Retinal pigment epithelial cell (primary cell): ENCODE measurements at places on chromosomes 6 and 20.

GRCh38 chr20:33992145-33992922 lies 1.4 kb upstream of the RALY start:
- peak; percentile 13 for DNase-seq

- DNase-seq, result peak; percentile 37
Measured at GRCh38 chr6:22413681-22414311, 117.0 kb upstream of the PRL start.

GRCh38 chr6:134318236-134318973 lies 493 bp upstream of the SGK1 start:
- DNase-seq, result no peak

DNA sequence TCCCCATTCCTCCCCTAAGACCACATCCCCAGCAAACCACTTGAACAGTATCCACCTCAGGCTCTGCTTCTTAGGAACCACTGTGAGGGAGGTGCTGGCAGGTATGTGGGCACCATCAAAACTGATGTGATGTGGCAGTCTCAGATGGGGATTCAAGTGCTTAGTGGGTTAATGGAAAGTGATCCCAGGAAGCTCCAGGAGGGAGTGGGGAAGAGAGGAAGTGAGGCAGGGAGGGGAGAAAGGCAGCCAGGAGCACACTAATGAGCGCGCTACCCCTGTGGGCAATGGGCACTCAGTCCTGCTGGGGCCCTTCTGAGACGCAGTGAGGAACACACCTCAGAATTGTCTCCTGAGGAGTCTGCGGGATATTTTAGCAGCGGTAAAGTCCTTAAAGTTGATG lies 263.1 kb upstream of the MOCS1 start:
- DNase-seq, result no peak

DNA sequence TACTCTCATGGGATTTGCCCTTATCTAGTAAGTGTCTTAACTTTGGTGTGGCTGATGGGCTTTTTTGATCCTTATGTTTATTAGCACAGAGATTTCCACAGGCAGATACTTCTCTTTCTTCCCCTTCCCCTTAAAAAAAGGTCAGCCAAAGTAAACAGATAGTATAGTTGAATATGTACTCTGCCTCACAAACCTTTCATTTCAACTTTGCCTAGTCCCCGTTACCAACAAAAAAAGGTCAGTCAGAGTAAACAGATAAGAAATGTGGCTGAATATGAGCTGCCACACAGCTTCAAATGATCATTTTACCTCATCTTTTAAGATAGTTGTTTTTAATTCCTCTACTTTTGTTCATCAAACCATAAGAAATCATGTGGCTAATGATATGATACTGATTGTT lies 34.1 kb upstream of the SLC35D3 start:
- no peak for DNase-seq

DNA sequence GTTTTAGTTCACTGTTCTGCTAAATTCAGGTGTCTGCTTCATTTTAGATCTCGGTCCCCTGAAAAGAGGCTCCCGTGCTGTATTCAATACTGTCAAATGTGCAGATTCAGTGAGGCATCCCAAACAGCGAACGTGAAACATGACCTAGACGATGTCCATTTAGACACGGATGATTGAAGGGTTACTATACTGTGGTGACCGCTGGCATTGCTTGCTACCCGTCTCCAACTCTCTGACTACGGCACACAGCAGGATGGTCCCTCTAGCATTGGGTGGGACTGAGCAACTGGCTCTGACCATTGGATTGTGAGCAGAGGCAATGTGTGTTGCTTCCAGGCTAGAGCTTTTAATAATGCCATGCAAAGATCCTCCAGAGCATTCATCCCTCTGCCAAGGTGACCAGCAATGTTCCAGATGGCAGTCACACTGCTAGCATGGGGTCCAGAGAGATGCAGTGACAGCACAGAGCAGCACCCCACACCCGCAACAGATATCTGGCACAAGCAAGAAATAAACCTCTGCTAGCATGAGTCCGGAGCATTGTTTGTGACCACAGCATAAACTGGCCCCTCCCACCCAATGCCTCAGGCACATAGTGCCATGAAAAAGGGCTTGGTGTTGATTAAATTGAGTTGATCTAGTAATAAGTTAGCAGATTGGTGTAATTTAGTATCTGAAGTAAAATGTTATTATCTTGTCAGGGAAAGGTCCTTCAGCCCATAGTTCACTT lies 9.0 kb downstream of the METTL24 start:
- no peak for DNase-seq

DNA sequence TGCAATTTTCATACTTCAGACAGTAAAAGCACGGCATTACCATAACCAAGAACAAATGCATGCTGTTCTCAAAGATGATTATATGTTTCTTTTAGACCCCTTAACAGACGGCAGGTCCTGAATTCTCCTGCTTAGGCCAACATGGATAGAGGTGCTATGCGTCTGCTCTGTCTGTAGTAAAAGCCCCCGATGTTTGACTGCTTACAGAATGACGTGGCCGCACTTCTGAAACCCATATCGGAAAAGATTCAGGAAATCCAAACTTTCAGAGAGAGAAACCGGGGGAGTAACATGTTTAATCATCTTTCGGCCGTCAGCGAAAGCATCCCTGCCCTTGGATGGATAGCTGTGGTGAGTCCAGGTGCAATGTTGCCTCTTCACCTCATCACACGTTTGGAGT lies 93.1 kb upstream of the FAM8A1 start:
- DNase-seq, result no peak

GRCh38 chr6:132005178-132005577 lies 54.0 kb upstream of the CCN2 start:
- no peak for DNase-seq

DNA sequence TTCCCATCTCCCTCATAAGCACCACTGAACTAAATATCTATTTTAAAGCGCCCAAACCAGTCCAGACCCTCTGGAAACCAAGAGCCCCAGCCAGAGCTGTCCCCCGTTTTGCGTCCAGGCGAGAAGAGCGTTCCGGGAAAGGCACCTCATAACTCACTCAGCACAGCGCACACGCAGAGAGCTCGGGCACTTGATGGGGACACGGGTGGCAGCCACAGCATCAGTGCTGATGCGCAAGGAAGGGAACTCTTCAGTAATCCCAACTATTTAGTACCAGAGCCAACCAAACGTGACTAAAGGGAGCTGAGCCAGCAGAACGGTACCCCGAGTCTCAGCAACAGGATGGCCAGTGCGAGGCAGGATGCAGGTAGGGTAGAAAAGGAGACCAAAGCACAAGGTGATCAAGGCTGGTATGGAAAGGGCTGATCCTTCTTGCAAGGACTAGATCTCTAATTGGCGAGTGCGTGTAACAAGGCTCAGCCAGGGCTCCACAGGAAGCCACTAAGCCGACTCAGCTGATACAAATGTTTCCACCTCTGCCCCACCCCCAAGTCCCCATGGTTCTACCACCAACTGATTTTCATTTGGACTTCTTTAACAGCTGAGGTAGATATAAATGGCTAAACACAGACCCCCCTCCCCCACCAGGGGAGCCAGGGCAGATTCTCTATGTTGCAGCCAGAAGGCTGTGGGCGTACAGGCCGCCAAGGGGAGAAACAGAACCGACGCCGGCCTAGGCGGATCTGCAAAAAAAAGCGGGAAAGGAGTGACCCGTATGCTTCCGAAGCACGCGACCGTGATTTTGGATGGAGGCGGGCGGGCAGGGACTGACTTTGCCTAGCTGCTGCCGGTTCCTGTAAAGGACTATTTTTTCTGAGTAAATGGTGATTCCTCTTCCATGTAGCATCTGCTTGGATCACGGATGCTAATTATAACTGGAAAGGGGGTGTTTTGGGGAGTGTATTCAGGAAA lies 183.5 kb upstream of the COL21A1 start:
- DNase-seq, result no peak

DNA sequence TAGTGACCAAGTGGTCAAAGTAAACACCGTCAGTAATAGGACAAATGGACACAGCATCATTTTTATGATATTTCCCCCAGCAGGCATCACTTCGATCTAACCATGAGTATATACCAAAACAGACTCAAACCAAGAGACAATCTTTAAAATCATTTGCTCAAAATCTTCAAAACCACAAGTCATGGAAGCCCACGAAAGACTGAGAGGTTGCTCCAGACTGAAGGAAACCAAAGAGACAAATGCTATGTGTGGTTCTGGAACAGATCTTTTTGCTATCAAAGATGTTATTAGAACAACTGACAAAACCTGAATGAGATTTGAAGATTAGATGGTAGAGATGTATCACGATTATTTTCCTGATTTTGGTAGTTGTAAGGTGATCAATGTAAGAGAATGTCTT lies 197.7 kb downstream of the TBXT start:
- DNase-seq, result no peak

DNA sequence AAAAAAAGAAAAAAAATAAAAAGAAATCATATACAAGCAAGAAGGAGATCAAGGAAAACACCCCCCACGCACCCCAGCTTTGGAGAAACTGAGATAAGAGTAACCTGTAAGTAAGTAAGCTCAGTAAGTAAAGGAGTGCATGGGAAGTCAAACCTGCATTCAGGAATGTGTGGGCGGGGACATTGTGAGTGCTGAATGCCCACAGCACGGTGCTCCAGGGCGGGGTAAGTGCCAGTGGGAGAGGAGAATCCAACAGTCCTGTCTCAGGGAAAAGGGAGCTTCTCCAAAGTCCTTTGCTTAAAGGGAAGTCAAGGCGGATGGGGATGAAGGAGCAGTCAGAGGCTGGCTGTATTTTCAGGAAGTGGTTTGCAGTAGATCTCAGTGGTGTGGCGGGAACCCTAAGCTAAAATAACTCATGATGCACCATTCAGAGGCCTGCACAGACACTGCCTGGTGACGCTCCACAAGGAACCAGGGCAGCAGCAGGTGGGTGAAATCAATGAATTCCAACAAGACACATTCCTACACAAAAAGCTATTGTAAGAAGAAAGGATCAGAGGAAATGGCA lies 368.0 kb downstream of the QKI start:
- no peak for DNase-seq

DNA sequence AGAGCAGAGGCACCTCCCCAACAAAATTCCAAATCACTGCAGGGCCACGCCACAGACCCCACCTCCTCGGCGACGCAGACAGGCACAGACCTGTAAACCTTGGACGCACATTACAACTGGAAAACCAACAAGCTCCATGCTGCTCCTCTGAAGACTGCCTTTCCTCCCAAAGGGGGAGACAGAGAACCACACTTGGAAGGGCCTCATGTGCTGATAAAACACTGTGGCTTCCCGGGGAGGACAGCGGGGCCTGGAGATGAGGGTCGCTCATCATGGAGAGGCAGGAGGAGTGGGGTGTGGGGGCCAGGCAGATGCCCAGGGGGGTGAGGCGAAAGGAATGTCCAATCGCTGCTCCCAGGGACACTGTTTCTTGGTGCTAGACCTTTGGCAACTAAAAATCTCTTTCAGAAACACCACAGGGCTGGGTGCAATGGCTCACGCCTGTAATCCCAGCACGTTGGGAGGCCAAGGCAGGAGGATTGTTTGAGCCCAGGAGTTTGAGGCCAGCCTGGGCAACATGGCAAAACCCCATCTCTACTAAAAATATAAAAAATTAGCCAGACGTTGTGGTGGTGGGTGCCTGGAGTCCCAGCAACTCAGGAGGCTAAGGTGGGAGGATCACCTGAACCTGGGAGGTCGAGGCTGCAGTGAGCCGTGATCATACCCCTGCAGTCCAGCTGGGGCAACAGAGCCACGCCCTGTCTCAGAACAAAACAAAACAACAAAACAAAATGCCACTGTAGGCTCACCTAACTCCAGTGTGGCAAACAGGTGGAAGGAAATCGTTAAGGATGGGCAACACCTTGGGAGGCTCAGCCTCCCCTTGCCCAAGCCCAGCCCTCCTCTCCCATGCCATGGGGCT lies 53.8 kb downstream of the ABHD12 start:
- DNase-seq, result no peak

- DNase-seq, result no peak
Measured at GRCh38 chr20:58143531-58143930, 84.9 kb downstream of the ANKRD60 start.

GRCh38 chr6:87182940-87183339 lies 27.6 kb downstream of the ZNF292 start:
- no peak for DNase-seq

- peak; percentile 57 for DNase-seq
Measured at GRCh38 chr6:12483712-12484111, 193.6 kb downstream of the EDN1 start.

GRCh38 chr6:159929819-159930218 lies 39.0 kb downstream of the MAS1 start:
- no peak for DNase-seq

DNA sequence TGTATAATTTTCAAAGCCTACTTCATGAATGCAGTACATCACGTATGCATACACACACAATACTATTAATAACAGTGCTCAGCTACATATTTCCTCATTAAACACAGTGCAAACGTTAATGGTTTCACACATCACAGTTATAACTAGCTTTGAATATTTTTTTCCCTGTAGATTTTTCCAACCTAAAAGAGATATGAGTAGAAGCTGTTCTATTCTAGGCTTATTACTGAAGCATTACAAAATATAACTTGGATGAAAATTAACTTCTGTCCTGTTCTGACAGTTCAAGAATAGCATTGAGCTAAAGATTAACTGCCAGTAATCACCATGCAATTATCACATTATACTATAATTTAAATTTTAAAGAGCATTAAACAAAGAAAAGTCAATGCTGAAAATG lies 6.2 kb downstream of the LMBRD1 start:
- DNase-seq, result no peak

GRCh38 chr6:81891874-81892273 lies 139.4 kb upstream of the TENT5A start:
- DNase-seq, result no peak

DNA sequence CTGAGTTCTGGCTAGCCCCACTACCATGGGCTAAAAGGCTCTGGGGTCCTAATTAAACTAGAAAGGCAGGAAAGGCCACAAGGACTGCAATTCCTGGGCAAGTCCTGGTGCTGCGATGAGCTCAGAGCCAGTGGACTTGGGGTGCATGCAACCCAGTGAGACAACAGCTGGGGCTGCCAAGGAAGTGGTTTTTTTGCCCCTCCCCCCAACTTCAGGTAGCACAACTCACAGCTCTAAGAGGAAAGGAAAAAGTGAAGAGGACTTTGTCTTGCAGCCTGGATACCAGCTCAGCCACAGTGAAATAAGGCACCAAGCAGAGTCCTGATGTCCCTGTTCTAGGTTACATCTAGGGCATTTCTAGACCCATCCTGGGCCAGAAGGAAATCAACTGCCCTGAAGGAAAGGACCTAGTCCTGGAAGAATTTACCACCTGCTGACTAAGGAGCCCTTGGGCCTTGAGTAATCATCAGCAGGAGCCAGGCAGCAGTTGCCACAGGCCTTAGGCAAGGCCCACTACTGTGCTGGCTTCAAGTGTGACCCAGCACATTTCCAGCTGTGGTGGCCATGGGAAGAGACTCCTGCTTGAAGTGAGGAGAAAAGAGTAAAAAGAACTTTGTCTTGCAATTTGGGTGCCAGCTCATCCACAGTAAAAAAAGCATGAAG lies 358.4 kb downstream of the BTBD3 start:
- no peak for DNase-seq

- DNase-seq, result no peak
Measured at GRCh38 chr6:167094820-167095637, 27.9 kb upstream of the CCR6 start.

DNA sequence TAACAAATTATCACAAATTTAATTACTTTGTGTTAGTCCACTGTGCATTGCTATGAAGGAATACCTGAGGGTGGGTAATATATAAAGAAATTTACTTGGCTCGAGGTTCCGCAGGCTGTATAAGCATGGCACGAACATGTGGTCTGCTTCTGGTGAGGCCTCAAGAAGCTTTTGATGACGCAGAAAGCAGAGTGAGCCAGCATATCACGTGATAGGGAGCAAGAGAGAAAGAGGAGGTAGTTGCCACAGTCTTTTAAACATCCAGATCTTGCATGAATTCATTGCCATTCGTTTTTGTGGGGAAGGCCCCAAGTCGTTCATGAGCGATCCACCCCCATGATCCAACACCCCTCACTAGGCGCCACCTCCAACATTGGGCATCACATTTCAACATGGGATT lies 733.7 kb downstream of the GRIK2 start:
- no peak for DNase-seq

GRCh38 chr20:24465730-24466129 lies 3.7 kb upstream of the SYNDIG1 start:
- no peak for DNase-seq
